Stimulated activated naive CD4-positive, alpha-beta T cell (primary cell): ENCODE measurements at places on chromosomes 3 and 15.

GRCh38 chr3:113532698-113533533, 561 bp downstream of the SIDT1 start:
- no peak for DNase-seq

- no peak for DNase-seq
These were observed 785 bp upstream of the MYRIP start for GRCh38 chr3:39808467-39809180.

DNA sequence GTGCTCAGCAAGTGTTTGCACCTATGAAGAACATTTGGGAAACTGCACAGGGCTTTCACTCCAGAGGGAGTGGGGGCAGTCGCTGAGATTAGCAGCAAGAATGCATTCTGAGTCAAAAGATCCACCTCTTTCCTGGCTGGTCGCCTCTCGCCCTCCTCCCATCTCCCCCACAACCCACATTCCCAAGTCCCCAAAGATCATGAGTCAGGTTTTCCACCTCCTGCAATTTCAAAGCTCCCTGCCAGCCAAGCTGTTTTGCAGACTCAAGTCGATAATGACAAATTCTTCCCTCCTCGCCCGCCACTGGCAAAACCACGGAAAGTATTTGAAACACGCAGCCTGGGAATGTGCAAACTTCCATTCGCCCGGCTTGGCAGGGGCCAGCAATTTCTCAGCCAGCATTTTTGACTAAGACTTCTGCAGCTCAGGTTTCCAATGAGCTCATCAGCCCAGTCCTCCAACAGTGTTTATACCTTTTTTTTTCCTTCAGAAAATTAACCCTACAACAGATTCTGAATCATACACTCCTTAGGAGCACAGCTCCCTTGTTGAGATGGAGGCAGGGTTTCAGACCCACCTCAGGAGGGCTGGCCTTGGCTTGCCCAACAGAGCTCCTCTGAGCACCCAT, 181.4 kb downstream of the SMAD6 start:
- DNase-seq, result no peak

GRCh38 chr15:65993236-65993635, 123.9 kb downstream of the RAB11A start:
- DNase-seq, result no peak

DNA sequence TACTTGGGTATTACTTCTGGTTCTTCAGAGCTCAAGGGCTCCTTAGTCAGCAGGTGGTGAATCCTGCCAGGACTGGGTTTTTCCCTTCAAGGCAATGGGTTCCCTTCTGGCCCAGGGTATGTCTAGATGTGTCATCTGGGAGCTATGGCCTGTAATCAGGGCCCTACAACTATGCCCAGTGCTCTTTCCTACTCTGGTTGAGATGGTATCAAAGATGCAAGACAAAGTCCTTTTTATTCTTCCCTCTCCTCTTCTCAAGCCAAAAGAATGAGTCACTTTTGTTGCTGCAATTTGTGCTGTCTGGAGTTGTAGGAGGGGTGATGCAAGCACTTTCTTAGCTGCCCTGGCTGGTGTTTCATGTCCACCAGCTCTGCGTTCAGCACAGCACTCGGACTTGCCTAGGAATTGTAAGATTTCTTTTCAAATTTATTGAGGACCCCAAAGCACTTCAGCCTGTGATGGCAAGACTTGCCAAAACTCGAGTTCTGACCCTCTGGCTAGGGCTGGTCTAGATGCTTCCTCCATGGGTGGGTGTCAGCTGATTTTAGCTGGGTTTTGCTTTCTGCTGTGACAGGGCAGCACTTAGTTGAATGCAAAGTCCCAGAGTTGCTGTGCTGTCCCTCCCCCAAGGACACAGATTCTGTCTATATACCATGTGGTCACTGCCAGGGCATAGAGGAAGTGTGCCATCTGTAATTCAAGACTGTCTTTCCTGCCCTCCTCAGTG, 129.2 kb upstream of the CBLB start:
- no peak for DNase-seq

- DNase-seq, result no peak
These were observed 2.7 kb downstream of the UPK1B start for GRCh38 chr3:119175872-119176756.

DNA sequence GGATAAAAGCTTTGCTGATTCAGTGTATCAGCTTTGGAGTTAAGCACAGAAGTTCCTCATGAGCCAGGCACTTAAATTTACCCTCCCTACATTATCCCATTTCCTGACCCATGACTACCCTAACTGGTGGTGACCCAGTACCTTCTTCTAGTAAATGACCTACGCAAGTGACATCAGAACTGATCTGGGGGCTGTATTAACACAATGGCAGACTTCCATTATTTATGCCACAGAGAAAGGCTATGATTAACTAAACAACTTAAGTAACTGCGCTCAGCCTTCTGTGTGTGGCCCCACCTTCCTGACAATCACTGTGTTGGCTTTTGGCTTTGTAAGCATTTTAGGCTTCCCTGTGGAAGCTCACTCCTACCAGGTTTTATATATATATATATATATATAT, 1.9 kb downstream of the MB21D2 start:
- no peak for DNase-seq

DNA sequence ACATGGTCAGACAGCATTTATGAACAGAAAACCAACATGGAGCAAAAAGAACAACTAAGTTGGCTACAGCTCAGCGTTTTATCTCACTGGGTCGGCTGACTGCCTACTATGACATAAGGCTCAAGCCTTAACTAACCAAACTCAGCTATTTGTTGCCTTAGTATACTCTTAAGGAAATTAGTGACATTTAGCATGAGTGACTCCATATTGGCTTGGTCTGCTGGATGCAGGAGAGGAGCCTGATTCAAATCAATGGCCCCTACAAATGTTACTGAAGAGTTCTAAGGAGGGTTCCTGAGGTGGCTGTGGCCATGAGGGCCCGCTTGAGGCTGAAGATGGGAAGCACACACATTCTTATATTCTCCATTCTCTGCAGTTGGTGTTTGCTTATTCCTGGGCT, 20.1 kb upstream of the ALDH1L1 start:
- DNase-seq, result no peak

DNA sequence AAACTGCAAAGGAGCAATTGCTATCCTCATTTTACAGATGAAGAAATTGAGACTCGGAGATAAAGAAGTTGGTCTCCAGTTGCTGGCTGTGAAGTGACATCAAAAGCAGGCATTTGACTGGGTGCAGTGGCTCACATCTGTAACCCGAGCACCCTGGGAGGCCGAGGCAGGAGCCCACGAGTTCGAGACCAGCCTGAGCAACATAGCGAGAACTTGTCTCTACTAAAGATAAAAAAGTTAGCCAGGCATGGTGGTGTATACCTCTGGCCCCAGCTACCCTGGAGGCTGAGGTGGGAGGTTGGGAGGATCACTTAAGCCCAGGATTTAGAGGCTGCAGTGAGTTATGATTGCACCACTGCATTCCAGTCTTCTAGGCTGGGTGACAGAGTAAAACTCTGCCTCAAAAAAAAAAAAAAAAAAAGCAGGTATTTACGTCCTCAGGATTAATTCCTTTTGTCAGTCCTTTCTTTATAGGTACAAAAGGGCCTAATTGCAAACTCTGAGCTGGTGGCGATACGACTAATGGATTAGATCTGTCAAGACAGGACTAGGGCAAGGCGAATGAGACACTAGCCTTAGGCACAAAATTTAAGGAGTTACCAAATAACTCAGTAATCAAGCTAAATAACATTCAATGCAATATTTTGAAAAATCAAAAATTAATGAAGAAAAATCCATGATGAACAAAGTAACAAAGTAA, 5.9 kb upstream of the DNASE1L3 start:
- no peak for DNase-seq

DNA sequence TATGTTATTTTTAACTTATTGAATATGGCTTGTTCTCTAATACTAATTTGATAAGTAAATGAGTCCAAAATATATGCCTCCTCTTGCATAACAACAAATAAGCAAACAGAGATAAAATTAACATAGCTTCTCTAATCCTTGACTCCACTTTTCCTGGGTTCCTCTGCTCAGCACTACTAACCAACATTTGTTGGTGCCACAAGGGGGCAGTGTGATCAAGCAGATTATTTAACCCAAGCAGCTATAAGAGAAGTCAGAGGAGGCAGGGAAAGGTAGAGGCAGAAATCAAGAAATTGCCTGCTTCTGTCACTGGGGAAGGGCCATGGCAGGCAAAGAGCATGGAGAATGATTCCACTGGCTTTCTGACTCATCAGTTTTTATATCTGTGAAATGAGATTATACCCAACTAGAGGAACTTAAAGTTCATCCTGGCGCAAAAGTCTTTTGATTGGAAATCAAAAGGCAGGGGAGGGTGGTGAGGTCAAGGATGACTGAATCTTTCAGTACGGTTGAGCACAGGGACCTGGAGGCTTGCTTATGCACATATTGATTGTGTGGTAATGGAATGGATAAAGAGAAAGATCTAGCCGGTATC, 152.2 kb downstream of the IGSF11 start:
- DNase-seq, result peak; percentile 54
